ENCODE measurements at places on chromosomes 3 and 15. TPM values are rescaled to one million over a fixed set of nuclear protein-coding genes. Genes with fewer than 3 reads are reported as not detected.
A peak's percentile ranks its signal among the peaks of the same experiment; 100 is the strongest.

DNA sequence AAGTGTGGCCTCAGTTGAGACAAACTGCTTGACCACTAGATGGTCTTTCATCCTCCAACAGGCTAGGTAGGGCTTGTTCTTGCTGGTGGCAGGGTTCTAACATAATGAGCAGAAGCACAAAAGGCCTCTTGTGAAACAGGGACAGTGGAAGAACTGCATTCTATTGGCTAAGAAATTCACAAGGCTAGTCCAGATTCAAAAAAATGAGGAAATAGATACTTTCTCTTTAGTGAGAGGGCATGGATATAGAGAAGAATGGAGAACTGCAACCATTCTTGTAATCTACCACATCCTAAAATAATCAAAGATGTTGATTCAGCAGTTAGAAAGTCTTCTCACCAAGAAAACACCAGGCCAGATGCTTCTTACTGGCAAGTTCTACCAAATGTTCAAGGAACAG lies 143.7 kb upstream of the LRIG1 start:
- no peaks in the 10 kb centered on the region for H3K27me3 ChIP-seq
- H3K27ac ChIP-seq: no peak overlapping the region
- H3K4me3 ChIP-seq: no peak overlapping the region
- no peaks in the 10 kb centered on the region for H3K4me1 ChIP-seq

DNA sequence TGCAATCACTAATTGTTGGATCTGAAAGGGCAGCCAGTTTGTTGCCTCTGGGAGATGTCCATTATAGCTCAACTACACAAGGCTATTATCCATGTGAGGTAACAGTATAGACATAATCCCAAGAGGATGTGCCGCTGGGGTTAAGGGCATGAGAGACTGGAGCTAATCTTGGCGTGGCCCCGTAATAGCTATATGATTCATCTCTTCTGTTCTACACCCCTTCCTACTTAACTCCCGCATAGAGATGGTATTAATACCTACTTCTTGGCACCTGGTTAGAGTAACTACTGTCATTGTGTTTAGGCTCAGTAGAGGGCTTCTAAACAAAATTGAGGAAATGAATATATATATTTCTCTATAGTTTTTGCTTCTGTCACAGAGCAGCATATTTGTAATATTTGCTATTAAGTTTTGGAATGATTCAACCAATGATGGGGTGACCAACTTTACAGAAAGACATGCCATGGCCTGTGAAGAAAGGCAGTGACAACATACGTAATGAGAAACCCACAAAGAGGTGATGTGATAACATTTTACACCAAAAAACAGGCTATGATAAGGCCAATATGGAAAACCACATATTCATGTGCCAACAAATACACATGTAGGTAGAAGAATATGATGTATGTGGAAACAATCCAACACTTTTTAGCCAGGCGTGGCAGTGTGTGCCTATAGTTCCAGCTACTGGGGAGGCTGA lies 76.8 kb upstream of the DPH6 start:
- H3K4me3 ChIP-seq: no peak overlapping the region
- H3K36me3 ChIP-seq: no peaks in the 10 kb centered on the region
- H3K27me3 ChIP-seq: no peaks in the 10 kb centered on the region
- no peak for DNase-seq

- no peaks in the 10 kb centered on the region for H3K36me3 ChIP-seq
- H3K4me1 ChIP-seq: no peaks in the 10 kb centered on the region
- DNase-seq: no peak
- H3K27me3 ChIP-seq: peaks cover 30% of the 10 kb centered on the region
- H3K4me3 ChIP-seq: no peak overlapping the region
Observed at GRCh38 chr15:101431301-101431700, 58.2 kb downstream of the PCSK6 start.

DNA sequence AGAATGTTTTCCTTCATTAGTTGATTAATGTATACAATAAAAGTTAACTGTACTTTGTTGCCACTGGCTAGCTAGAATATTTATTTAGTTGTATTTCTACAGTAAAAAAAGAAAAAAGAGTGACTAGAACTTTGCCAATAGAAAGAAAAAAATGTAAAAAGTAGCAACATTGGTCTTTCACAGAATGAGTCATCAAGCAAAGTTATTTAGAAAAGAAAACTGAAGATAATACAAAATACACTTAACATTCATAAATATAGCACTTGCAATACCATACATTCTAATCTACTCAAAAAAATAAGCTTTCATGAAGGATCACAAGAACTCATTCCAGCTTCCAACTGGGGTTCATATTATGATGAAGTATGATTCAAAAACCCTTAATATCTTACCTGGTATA lies 83.4 kb downstream of the AQR start:
- no peaks in the 10 kb centered on the region for H3K36me3 ChIP-seq
- H3K4me3 ChIP-seq: no peak overlapping the region
- no peaks in the 10 kb centered on the region for H3K27me3 ChIP-seq
- no peak for DNase-seq
- H3K27ac ChIP-seq: no peak overlapping the region

DNA sequence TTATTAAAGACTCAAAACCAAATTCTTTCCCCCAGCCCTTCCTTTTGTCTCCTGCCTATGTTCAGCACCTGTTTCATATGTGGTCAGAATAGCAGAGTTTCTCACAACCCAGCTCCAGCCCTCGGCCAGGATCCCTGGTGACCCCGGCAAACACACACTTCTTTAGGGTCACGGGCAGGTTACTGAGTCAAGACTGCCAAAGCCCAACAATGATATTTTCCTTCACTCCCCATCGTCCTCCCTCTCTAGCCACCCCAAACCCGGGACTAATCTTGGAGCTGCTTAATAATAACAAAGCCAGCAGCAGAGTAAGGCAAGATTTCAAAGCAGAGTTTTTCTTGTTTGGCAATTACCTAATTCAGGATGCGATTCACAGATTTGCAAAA lies 25.5 kb downstream of the RARB start:
- H3K36me3 ChIP-seq: no peaks in the 10 kb centered on the region
- no peaks in the 10 kb centered on the region for H3K27me3 ChIP-seq
- no peaks in the 10 kb centered on the region for H3K4me1 ChIP-seq
- no peak overlapping the region for H3K4me3 ChIP-seq
- DNase-seq: no peak

GRCh38 chr15:65189102-65189740 lies 4.1 kb upstream of the CLPX start:
- H3K27ac ChIP-seq: no peak overlapping the region
- H3K27me3 ChIP-seq: no peaks in the 10 kb centered on the region
- no peaks in the 10 kb centered on the region for H3K36me3 ChIP-seq
- H3K4me1 ChIP-seq: peaks cover 4% of the 10 kb centered on the region

DNA sequence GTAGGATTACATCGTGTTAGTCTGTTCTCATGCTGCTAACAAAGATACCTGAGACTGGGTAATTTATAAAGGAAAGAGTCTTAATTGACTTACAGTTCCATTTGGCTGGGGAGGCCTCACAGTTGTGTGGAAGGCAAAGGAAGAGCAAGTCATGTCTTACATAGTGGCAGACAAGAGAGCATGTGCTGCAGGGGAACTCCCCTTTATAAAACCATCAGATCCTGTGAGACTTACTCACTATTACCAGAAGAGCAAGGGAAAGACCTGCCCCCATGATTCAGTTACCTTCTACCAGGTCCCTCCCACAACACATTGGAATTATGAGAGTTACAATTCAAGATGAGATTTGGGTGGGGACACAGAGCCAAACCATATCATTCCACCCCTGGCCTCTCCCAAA lies 3.4 kb downstream of the SLC25A26 start:
- H3K36me3 ChIP-seq: peaks cover 5% of the 10 kb centered on the region
- no peak overlapping the region for H3K4me3 ChIP-seq
- H3K4me1 ChIP-seq: peaks cover 11% of the 10 kb centered on the region

DNA sequence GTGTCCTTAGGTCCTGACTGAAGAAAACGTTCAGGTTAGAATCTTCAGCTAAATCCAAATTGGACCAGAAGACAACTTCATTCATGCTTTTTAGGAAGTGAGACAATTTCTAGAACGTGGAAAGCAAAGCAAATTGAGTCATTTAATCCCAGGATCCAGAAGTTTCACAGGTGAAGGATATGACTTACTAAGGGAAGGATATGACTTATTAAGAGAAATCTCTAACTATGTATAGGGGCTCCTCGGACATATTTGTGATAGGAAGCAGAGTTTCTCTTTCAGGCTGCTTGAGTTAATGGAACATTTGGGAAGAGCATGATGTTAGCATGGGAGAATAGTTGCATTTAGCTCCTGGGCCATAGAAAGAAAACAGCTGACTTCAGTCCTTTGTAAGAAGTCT lies 16.1 kb upstream of the PLOD2 start:
- no peak for DNase-seq
- no peaks in the 10 kb centered on the region for H3K4me1 ChIP-seq
- H3K27me3 ChIP-seq: no peaks in the 10 kb centered on the region
- no peaks in the 10 kb centered on the region for H3K36me3 ChIP-seq
- H3K4me3 ChIP-seq: no peak overlapping the region

- no peaks in the 10 kb centered on the region for H3K36me3 ChIP-seq
- H3K27ac ChIP-seq: no peak overlapping the region
- no peaks in the 10 kb centered on the region for H3K4me1 ChIP-seq
- DNase-seq: no peak
Observed at GRCh38 chr3:127064391-127065137, 81.6 kb downstream of the PLXNA1 start.

DNA sequence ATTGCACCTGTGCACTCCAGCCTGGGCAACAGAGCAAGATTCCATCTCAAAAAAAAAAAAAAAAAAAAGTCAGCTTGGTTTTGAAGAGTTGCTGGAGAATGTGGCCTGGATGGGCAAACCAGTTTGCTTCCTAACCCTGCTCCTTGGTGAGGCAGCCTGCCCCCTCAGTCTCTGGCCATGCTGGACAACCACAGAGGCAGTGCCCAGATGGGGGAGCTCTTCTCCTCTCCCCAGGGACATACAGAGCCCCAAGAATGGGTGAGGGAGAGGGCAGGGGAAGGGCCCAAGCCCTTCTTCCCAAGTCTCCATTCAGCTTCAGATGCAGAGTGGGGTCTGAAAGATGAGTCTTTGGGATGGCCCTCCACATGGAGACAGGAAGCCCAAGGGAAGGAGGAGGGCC lies 27.9 kb downstream of the CD276 start:
- no peaks in the 10 kb centered on the region for H3K4me1 ChIP-seq
- H3K27ac ChIP-seq: no peak overlapping the region
- H3K4me3 ChIP-seq: no peak overlapping the region
- no peaks in the 10 kb centered on the region for H3K36me3 ChIP-seq
- no peaks in the 10 kb centered on the region for H3K27me3 ChIP-seq
- DNase-seq: no peak

DNA sequence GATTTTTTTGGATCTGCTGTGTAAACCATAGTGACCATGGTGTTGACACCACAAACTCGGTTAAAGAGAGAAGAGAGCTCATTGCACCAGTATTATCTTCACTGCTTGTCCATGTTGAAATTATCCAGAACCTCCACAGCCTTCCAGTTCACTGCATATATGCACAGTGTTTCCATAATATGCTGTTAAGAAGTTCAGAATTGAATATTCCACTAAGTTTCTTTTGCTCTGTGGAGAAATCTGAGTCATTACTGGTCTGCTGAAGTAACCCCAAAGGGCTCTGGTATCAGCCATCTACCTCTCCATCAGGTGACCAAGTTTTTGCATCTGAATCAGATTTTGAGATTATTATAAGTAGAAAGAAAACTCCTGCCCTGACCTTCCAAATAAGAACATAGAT lies 143.5 kb downstream of the LRRC3B start:
- no peak for DNase-seq
- H3K27ac ChIP-seq: no peak overlapping the region
- no peaks in the 10 kb centered on the region for H3K36me3 ChIP-seq
- H3K4me3 ChIP-seq: no peak overlapping the region
- no peaks in the 10 kb centered on the region for H3K4me1 ChIP-seq

GRCh38 chr3:64668582-64669510 lies 19.0 kb downstream of the ADAMTS9 start:
- H3K27me3 ChIP-seq: no peaks in the 10 kb centered on the region
- DNase-seq: no peak
- H3K27ac ChIP-seq: no peak overlapping the region
- no peaks in the 10 kb centered on the region for H3K36me3 ChIP-seq

DNA sequence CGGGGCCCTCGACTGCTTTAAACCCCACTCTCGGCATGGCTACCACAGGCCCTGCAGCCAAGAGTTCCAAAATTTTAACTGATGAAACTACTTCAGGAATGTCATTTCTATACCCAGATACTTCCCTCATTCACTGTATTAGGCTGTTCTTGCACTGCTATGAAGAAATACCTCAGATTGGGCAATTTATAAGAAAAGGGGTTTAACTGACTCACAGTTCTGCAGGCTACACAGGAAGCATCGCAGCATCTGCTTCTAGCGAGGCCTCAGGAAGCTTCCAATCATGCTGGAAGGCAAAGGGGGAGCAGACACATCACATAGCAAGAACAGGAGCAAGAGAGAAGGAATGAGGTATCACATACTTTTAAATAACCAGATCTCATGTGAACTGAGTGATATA lies 21.6 kb upstream of the ALCAM start:
- no peaks in the 10 kb centered on the region for H3K36me3 ChIP-seq
- peaks cover 4% of the 10 kb centered on the region for H3K27me3 ChIP-seq
- no peak overlapping the region for H3K27ac ChIP-seq
- H3K4me3 ChIP-seq: no peak overlapping the region

DNA sequence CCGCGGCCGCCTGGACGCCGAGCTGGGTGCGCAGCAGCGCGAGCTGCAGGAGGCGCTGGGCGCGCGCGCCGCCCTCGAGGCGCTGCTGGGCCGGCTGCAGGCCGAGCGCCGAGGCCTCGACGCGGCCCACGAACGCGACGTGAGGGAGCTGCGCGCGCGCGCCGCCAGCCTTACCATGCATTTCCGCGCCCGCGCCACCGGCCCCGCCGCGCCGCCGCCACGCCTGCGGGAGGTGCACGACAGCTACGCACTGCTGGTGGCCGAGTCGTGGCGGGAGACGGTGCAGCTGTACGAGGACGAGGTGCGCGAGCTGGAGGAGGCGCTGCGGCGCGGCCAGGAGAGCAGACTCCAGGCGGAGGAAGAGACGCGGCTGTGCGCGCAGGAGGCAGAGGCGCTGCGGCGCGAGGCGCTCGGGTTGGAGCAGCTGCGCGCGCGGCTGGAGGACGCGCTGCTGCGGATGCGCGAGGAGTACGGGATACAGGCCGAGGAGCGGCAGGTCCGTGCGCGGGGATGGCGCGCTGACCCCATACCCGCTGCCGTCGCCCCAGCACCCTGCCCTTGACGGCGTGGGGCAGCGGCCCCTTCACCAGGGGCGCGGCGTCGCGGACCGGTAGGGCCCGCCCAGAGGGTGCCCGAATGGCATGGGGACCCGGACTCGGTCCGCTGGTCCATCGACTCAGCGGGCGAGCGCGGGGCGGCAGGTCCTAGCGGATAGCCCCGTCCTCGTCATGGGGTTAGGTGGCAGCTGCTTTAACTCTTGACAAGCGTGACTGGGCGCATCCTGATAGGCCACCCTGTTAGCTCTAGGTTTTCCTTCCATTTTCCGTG lies 848 bp downstream of the SYNM start:
- DNase-seq: no peak
- H3K4me1 ChIP-seq: peaks cover 21% of the 10 kb centered on the region
- H3K4me3 ChIP-seq: peak overlapping the region; percentile 64
- H3K36me3 ChIP-seq: no peaks in the 10 kb centered on the region
- peak overlapping the region; percentile 38 for H3K27ac ChIP-seq

GRCh38 chr3:152192936-152193672 lies 75.6 kb upstream of the MBNL1 start:
- peaks cover 34% of the 10 kb centered on the region for H3K4me1 ChIP-seq
- peak overlapping the region; percentile 70 for H3K27ac ChIP-seq
- no peaks in the 10 kb centered on the region for H3K36me3 ChIP-seq
- H3K4me3 ChIP-seq: peak overlapping the region; percentile 42
- H3K27me3 ChIP-seq: no peaks in the 10 kb centered on the region

GRCh38 chr15:43346305-43346704 lies 15.9 kb upstream of the LCMT2 start:
- no peak for DNase-seq
- no peak overlapping the region for H3K27ac ChIP-seq
- H3K36me3 ChIP-seq: peaks cover 13% of the 10 kb centered on the region
- no peak overlapping the region for H3K4me3 ChIP-seq
- H3K27me3 ChIP-seq: no peaks in the 10 kb centered on the region

Gene FGD5
- total RNA-seq: not detected

Gene CCR1
- total RNA-seq: 0.35 TPM

Gene TRPM1
- not detected for total RNA-seq
